IPS-NIHi11 (cell line): ENCODE measurements at places on chromosomes 16 and 17.

GRCh38 chr17:74526681-74527080 is 4.6 kb downstream of the CD300LB start:
- DNase-seq = peak; percentile 4

DNA sequence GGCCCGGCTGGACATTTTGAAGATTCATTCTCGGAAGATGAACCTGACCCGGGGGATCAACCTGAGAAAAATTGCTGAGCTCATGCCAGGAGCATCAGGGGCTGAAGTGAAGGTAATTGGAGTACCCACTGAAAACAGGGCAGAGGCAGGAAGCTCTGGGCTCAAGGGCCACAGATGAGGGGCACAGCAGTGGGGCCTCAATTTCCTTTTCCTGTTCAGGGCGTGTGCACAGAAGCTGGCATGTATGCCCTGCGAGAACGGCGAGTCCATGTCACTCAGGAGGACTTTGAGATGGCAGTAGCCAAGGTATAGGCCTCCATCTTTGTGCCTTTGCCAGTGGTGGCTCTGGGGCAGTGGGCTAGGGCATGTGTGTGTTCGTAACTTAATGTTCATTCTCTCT is 4.0 kb upstream of the FTSJ3 start:
- no peak for DNase-seq

DNA sequence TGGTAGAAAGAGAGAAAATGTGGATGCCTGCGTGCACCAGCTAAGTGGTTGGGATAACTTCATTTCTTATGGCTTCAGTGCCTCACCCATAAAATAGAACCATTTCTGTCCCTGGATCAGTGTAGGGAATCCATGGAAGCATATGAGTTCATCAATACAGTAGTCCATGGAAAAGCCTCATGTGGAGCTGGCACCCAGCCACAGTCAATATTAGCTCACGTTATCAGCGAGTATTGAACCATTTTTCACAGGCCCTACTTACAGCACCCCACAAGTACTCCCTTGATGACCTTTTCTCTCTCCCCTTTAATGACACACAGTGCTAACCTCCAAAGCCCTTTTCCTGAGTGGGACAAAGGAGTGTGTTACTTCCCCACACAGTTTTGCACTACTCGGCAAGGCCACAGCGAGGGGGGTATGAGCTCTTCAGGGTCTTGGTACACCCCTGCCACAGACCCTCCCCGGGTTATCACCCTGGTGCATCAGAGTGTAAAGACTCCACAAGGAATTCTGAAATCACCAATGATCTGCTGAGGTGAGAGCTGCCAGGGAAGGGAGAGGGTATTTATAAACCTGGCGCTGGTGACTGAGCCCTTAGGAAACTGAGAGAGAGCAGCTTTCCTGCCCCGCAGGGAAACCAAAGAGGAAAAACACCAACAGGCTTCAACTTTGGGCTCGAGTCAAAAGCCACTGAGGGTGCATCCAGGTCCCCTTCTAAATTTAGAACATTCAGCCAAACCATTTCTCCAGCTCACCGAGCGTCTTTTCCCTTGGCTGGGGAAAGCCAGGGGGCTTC is 36.9 kb downstream of the DYNLRB2 start:
- no peak for DNase-seq

- DNase-seq = peak; percentile 86
Measured at GRCh38 chr17:77429969-77430752, 289.4 kb downstream of the SEC14L1 start.

- no peak for DNase-seq
Measured at GRCh38 chr17:66781135-66781534, 53.8 kb upstream of the CACNG5 start.

DNA sequence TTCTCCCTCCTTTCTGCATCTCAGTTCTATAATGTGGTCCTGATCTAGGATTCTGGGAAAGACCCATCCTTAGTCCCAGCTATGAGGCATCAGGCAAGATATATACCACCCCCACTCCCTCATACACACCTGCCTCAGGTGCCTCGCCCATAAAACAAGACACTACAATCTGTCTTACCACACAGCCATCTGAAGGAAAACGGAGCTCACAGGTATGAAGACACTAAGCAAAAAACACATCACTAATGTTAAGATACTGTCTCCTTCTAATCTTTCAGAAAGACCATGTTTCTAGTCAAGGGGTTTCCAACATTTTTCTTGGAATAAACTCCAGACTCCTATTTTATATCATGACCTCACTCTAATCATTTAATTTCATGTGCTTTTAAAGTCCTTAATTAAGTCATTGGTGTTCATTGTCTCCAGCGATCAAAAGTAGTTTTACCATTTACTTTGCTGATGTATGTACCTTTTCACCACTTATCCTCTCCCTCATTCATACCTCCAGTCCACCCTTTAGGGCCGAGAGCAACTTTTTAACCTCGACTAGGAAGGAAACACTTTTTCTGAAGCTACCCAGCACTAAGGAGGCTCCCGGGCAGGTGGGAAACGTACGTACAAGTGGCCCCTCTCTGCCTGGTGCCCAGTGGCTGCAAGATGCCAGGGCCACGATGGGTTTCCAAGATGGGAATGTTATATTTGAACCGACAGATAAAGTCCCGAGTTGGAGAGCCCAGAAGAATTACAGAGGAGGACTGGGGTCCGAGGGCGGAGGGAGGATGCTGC is 979 bp downstream of the MAP3K14 start:
- no peak for DNase-seq

DNA sequence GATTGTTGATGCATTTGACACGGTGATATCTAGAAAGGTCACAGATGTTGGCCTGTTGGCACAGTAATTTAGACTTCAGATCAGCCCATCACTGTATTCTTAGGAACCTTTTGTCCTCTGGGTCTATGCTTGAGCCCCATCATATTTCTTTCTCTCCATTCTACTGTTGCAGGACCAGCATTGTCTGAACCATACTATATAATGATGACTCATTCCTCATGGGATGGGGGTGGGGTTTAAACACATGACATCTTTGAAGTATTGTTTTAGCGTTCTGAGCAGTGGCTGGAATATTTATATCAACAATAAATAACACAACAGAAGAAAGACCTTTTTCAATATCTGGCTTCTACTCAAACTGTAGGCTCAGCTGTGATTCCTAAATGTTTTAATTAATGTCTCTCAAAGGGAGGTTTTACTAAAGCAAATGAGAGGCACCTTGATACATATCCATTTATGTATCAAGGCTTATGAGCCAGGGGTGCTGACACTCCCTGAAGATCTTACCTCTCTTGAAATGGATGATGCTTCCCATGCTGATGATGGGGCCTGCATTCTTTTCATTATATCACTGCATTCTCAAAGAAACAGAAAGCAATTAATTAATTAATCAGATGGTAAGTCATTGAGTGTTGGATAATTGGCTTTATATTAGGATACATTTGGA is 379.0 kb upstream of the GOT2 start:
- no peak for DNase-seq

GRCh38 chr17:1315409-1315808 is 35.9 kb downstream of the TRARG1 start:
- DNase-seq = no peak

DNA sequence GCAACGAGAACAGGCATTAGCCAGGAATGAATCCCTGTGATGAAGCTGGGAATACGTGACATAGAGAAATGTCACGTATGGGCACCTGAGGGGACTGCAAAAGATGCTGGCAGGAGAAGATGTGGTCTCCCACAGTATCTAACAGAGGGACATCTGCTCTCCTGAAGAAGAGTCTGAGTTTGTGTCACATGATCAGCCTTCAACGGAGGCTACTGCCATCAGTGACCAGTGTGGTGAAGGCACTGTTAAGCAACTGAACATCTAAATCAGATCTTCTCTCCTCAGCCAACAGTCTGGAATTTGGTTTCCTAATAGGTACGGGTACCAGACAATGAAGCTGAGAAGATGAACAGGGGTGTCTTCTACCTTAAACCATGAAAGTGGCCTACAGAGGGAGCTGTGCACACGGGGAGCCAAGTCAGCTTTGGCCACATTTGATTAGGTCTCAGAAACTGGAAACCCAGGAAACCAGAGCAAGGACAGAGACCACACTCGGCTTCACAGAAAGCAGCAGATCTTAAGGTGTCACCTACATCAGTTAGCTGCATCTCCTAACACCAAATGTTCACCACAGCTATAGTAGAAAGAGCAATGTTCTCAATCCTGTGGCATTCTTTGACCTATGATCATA is 41.8 kb downstream of the BRD7 start:
- DNase-seq = no peak

DNA sequence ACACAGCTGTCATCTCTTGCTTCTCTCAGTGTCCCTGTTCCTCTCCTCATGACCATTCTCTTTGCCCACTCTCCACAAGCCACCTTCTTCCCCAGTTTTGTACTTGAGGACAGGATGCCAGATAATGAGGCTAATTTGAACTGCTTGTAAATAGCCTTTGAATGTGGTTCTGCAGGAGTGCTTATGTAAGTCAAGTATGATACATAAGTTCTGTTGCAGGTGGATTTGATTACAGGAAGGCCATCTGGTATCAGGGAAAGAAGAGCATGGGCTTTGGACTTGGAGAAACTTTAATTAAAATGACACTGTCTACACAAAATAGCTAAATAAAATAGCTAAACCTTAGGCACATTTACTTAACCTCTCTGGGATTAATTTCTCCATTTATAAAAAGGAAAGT is 120.2 kb upstream of the HLF start:
- DNase-seq = no peak
